A549 treated with RU486 at 1 μM for 4 hours (cell line): ENCODE measurements at places on chromosomes 3 and 15. TPM values are rescaled to one million over a fixed set of nuclear protein-coding genes. Genes with fewer than 3 reads are reported as not detected.

Gene EFCC1
- total RNA-seq: not detected in 5 replicates

Gene FETUB
- total RNA-seq: 0.07 to 0.37 TPM (median 0.26 TPM) in 3 of 5 replicates, not detected in the others

Gene PEX5L
- total RNA-seq: not detected in 5 replicates

Gene CHRM5
- total RNA-seq: not detected in 5 replicates

Gene CCDC66
- total RNA-seq: 4.8 to 7.7 TPM (median 6.2 TPM) in 5 replicates
